Cerebellar cortex (tissue), 1 donor: ENCODE measurements at places on chromosomes 6 and 20.

DNA sequence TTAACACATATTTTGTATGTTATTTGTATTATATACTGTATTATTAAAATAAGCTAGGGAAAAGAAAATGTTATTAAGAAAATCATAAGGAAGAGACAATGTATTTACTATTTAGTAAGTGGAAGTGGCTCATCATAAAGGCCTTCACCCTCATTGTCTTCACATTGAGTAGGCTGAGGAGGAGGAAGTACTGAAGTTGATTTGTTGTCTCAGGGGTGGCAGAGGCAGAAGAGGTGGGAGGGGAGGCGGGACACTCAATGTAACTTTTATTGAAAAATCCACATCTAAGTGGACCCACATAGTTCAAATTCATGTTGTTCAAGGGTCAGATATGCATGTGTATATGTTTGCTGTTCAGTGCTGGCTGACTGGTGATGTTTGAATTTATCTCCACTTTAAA, 210.2 kb upstream of the CITED2 start:
- no peak for DNase-seq

GRCh38 chr6:164206807-164207423, 792.4 kb downstream of the QKI start:
- DNase-seq: no peak

GRCh38 chr6:132937466-132937906, 123.1 kb downstream of the RPS12 start:
- peak; percentile 57 for DNase-seq

- no peak for DNase-seq
These were observed 54.9 kb upstream of the AIG1 start for GRCh38 chr6:143005816-143006215.

DNA sequence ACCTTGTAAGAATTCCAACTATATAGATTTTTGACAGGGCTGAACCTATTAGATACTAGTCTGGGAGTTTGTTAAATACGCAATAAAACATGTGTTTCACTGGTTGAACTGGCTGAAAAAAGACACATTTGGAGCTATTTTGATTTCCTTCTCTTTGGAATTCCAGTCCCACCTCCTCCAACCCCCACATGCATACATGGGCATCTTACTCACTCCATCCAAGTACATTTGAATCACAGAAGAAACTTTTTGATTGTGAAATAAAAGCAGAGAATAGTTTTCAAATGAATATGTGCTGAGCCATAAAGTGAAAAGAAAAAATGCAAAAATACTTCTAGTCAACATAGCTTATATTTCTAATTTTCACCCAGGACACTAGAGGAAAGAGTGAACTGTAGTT, 33.9 kb upstream of the STXBP5 start:
- DNase-seq: no peak

DNA sequence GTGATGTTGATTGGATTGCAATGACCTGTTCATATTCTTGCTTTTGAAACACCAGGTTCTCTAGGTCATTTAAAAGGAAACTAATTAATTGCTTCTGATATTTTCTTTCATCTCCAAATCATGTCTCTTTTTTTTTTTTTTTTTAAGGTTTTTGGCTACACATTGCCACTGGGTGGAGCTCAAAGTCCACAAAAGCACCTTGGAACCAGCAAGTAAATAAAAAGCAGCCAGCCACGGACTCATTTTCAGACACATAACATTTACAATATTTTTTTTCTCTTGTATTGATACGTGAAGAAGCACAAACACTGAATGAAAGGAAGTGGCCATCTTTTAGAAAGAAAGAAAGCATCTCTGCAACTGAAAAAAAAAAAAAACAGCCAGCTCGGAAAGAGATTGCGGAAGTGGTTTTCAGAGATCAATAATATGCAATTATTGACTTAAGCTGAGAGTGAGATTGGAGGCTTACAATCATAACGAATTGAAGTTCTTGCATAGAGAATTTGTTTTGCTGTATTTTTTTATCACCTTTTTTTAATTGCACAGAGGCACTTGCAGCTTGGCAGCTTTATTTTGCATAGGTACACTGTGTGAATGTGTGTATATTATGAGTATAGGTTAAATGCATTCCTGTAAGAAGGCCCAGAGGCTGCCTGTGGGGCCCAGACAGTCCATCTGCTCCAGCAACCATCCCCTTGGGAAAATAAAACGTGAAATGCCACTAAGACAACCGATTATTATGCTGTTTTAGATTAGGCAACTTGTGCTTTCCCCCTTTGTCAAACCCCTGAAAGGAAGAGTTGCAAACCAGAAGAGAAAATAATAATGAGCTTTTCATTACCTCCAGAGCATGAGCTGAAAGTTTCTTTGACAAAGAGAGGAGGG, 28.2 kb downstream of the CGA start:
- DNase-seq: peak; percentile 77

GRCh38 chr6:137092018-137092417, 47.3 kb upstream of the IL20RA start:
- no peak for DNase-seq

- peak; percentile 50 for DNase-seq
These were observed 23.0 kb upstream of the CD24 start for GRCh38 chr6:106997392-106998158.

DNA sequence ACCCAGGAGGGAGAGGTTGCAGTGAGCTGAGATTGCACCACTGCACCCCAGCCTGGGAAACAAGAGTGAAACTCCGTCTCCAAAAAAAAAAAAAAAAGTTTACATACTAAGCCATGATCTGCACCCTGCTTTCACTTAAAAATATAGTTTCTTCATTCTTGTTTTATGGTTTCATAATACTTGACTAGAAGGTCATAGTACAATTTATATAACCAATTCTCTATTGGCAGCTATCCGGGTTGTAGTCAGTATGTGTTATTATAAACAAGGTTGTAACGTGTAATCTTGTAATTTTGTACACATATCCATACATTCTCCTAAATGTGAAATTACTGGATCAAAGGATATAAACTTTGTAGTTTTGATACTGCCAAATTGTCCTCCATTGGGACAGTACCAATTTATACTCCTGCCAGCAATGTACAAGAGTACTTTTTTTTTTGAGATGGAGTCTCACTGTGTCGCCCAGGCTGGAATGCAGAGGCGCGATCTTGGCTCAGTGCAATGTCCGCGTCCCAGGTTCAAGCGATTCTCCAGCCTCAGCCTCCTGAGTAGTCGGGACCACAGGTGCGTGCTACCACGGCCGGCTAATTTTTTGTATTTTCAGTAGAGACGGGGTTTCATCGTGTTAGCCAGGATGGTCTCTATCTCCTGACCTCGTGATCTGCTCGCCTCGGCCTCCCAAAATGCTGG, 144.8 kb downstream of the GJA10 start:
- no peak for DNase-seq

DNA sequence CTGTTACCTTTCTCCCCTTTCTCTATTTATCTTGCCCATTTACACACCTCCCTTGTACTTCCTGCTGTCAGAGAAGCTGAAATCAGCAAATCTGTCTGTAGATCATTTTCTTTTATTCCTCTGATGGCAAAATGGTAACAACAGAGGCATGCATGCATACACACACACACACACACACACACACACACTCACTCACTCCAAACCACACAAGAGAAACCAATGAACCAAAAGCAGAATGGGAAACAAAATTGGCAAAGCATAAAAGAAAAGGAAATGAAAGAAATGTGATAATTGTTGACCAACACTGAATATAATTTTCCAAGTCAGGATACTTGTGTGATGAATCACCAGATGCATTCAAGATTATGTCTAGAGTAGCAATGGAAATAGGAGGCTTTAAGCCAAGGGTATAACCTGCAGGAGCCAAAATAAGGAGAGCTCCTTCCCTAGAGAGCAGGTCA, 172.4 kb downstream of the PLCB4 start:
- DNase-seq: no peak

DNA sequence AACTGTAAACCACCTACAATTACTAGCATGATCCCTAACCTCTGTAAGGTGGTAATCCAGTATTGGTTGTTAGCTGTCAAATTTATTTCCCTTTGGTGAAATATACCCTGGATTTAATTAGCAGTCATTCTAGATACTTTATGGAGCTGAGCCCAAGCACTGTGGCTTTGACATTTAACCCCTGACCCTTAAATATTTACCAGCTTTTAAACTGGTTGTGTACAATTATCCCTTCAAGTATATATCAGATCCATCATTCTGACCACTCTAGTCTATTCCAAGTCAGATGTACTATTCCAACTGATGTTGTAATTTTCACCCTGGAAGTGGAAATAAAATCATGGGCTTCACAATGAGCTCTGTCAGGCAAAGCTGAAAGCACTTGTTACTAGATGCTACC, 229.6 kb downstream of the FOXC1 start:
- DNase-seq: no peak

DNA sequence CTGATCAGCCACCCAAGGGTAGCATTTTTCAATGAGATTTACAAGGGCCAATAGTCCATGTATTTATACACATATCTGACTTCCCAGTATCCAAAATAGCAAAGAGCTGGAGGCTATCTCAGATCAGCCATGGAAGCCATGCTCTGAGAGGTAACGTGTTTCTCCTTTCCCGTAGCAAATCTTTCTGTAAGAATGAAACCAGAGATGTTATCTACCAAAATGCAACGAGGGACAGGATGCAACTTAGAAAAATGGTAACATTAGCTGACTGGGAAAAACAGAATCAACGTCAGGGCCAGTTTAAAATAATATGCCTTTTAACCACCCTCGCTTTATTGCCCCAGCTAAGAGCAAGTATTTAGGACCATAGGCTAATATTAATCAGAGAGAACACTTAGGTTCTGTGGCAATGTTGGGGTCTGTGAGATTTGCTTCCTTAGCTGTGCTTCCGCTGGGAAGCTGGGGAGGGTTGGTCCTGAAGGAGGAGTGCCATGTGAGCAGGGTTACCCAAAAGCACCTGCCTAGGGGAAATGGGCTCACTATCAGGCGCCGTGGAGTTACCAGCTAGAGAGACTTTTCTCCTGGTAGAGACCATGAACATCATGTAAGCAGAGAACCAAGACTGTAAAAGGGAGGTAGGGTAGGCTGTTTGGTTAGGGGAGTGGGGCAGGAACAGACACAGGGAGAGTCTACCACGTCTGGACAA, 1.2 kb downstream of the ZNF831 start:
- no peak for DNase-seq

GRCh38 chr6:82955841-82956240, 109.8 kb downstream of the UBE3D start:
- DNase-seq: no peak

DNA sequence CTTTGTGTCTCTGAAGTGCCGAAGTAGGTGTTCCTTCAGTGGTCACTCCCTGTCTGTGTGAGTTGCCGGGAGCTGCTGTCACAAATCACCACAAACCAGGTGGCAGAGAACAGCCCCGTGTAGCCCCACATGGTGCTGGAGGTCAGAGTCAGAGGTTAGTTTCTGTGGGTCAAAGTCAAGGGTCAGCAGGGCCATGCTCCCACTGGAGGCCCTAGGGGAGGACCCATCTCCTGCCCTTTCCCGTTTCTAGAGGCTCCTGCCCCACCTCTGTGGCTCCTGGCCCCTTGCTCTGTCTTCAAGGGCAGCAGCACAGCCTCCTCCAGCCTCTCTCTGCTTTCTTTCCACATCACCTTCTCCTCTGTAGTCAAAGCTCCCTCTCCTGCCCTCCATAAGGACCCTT, 264.3 kb downstream of the TAF4 start:
- no peak for DNase-seq

GRCh38 chr6:166849749-166850183, 106.6 kb downstream of the RNASET2 start:
- no peak for DNase-seq

- DNase-seq: no peak
These were observed 31.7 kb downstream of the C20orf173 start for GRCh38 chr20:35497780-35498189.

DNA sequence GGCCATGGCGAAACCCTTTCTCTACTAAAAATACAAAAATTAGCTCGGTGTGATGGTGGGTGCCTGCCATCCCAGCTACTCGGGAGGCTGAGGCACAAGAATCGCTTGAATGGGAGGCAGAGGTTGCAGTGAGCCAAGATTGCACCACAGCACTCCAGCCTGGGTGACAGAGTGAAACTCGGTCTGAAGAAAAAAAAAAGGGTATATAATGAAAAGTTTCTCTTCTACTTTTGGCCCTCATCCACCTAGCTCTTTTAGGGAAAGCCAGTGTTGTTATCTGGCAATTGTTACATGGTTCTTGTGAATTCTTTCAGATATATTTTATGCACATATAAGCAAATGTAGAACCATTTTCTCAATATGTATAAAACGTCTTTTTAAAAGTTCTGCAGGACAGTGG, 19.0 kb downstream of the KIF3B start:
- DNase-seq: no peak

GRCh38 chr20:12660918-12661317, 347.9 kb upstream of the SPTLC3 start:
- DNase-seq: no peak
